Activated CD4-positive, alpha-beta T cell treated with anti-CD3 and anti-CD28 coated beads for 24 hours (primary cell): ENCODE measurements at places on chromosomes 5 and 9.

DNA sequence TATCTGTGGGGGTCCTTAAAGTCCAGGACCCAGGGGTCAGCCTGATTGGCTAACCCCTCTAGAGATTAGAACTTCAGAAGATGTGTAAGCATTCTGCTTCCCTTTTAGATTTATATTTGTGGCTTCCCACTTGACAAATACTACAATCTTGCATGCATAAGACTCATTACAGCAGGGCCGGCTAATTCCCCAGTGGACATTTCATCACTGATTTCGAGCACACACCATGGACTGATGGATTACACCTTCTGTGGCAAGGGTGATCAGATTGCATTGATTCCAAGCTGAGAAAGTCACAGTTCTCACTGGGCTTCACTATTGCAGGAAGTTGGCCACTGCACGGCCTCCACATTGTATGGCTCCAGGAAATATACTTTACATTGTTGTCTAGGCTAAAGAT is 65.8 kb upstream of the DAPK1 start:
- no peak for DNase-seq

GRCh38 chr5:139889410-139889809 is 93.8 kb downstream of the PSD2 start:
- DNase-seq, result no peak

GRCh38 chr9:105026451-105026850 is 98.5 kb upstream of the ABCA1 start:
- DNase-seq, result no peak

- DNase-seq, result no peak
These were observed 714 bp downstream of the SIGMAR1 start for GRCh38 chr9:34636791-34637355.

- DNase-seq, result no peak
These were observed 58.9 kb downstream of the CAMSAP1 start for GRCh38 chr9:135848341-135849047.

DNA sequence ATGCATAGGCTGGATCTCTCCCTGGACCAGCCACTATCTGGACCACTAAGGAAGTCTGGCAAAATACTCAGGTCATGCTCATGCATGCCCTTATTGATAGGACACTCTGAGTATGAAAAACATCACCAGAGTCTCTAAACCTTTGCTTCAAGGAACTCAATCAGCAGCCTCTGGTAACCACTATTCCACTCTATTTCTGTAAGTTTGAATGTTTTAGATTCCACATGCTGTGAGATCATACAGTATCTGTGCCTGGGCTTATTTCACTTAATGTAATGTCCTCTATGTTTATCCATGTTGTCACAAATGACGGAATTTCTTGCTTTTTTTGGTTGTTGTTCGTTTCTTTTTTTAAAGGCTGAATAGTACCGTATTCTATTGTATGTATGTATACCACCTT is 68.3 kb downstream of the TARS1 start:
- no peak for DNase-seq

GRCh38 chr9:9246726-9247125 is 1366.1 kb downstream of the PTPRD start:
- DNase-seq, result no peak

- no peak for DNase-seq
These were observed 161.7 kb downstream of the GLIS3 start for GRCh38 chr9:4138180-4138579.

DNA sequence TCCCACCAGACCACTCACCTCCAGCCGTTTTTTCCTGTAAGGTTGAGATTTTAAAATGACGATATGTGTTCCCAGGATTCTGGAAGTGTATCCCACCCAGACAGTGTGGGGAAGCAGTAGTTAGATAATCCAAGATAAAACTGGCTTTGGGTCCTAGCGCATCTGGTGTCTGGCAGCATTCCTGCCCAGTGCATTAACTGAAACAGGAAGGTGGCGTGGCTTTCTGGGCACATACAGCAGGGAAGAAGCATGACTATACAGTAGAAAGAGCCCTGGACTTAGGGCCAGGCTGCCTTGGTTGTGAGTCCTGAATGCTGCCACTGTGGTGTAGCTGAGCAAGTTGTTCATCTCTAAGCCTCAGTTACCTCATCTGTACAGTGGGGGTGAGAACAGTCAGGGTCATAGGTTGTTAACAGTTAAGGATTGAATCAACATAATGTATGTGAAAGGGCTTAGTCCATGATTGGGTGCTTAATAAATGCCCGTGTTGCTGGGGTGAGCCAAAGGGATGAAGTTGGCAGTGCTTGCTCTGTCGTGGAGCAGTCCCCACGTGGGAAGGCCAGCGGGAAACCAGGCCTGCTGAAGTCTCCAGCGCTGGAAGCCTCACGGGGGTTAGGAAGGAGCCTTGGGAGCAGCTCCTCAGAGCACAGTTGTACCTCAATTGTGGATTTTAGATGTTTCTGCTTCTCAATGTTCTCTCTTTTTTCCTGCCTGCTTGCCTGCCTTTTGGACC is 18.0 kb downstream of the CLTA start:
- DNase-seq, result no peak

- DNase-seq, result no peak
These were observed 57.9 kb upstream of the ANKH start for GRCh38 chr5:14929293-14930065.

DNA sequence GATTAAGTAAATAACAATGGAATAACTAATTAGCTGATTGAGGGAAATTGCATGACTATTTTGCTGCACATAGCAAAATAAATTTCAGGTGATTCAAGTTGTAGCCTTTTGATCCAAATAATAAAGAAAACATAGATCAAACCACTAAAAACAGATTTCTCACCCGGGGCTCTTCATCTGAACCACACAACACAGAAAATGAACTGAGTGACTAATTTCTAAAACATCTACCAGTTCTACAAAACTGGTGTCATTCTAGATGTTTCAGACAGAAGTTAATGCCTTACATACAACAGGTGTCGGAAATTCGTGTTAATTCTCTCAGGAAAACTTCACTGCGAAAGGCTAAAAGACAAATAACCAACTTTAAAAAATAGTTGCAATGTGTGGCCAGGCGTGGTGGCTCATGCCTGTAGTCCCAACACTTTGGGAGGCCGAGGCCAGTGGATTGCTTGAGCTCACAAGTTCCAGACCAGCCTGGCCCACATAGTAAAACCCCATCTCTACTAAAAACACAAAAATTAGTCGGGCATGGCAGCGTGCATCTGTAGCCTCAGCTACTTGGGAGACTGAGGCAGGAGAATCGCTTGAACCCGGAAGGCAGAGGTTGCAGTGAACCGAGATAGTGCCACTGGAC is 6.9 kb downstream of the PROP1 start:
- DNase-seq, result no peak

GRCh38 chr5:63401436-63402046 is 560.7 kb downstream of the HTR1A start:
- DNase-seq, result peak; percentile 9

- DNase-seq, result no peak
These were observed 207.4 kb downstream of the ARRDC3 start for GRCh38 chr5:91175708-91176107.

GRCh38 chr5:58940446-58940845 is 357.6 kb downstream of the RAB3C start:
- DNase-seq, result no peak

- no peak for DNase-seq
These were observed 311.5 kb upstream of the PTGER4 start for GRCh38 chr5:40368200-40368599.

- DNase-seq, result peak; percentile 15
These were observed 43.4 kb upstream of the BICD2 start for GRCh38 chr9:92807757-92808725.

DNA sequence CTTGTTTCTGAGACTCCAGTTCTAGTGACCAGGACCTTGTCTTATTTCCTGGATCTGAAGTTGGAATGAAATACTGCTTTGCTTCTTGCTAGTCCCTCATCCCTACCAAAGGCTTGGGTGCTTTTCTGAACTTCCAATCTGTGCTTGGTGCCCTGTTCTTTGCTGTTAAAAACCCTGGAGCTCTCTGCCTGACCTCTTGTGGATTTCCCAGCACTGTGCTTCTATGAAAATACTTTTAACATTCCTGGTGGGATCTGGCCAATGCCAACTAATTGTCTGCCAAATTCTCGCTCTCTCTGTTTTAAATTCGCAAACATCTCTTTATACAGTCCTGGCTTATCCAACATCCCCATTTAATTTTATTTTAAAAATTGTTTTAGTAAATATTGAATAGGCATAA is 26.7 kb upstream of the CSNK1G3 start:
- DNase-seq, result no peak

GRCh38 chr5:29208024-29208423 is 1985.5 kb upstream of the CDH6 start:
- DNase-seq, result no peak

DNA sequence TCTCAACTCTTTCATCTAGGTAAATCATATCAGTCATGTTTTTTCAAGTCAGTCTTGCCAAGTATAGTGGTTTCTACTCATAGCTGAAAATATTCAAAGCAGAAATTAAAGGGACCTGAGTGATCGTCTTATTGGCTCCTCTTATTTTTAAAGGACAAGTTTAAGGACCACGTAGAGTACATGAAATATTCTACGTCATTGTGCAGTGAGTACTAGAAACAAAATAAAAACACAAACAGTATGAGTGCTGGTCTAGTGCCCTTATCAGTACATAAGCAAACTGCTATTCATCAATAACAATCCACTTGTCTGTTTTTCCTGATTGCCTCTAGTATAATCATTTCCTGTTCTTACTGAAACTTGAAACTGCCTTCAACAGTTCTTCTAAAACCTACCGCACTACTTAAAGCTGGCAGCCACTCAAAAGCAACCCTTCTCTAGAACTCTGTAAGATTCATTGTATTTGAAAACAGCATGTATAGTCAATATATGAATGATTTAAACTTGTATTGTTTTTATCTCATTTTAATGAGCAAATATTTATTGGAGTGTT is 853.7 kb downstream of the TAF11L14 start:
- DNase-seq, result no peak

- no peak for DNase-seq
These were observed 39.7 kb upstream of the HSD17B4 start for GRCh38 chr5:119412279-119413227.

GRCh38 chr5:149442563-149443182 is 63.6 kb upstream of the IL17B start:
- DNase-seq, result peak; percentile 75

- DNase-seq, result no peak
These were observed 70.4 kb downstream of the RALGPS1 start for GRCh38 chr9:126984969-126985368.

- DNase-seq, result no peak
These were observed 27.1 kb upstream of the LPAR1 start for GRCh38 chr9:111065414-111065813.

- no peak for DNase-seq
These were observed 33.7 kb upstream of the ITGA1 start for GRCh38 chr5:52754051-52754450.
